ENCODE measurements at places on chromosomes 3 and 15.

DNA sequence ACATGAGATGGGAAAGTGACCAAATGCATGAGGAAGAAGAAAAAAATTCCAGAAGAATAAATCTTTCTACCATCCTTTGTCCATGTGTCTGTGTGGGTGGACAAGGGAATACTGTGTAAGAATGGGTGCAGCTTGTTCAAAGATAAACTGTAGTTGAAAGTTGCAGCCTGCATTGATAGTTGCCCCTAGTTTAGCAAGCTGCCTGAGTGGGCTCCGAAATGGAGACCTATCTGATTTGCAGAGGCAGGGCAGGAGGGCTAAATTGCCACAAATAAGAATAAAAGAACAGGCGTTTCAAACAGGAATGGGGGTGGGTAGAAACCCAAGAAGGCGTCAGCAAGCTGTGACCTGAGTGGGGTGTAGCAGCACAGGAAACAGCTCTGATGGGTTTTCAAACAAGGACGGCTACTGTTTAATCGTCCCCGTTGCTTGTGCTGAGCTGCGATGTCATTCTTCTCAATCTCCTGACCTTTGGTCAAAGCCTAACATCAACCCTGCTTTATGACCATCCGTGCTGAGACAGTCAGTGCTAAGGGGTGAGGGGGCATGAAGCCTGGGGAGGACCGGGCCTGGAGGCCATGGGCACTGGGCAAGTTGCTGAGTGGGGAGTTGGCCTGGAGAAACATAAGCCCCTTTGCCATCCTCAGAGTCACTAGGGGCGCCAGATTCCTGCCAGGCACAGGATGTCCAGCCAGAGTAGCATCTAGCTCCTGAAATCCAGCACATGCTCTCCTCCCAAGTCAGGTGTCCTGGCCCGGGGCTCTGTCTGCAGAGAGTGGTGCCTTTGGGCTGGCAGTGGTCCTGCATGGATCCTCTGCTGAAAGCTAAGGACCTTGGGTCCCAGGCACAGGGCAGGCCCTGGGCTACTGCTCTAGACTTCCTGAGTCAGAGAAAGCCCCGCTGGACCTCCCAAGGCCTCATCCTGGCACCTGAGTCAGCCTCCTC, 19.2 kb upstream of the C15orf39 start:
- no peak for DNase-seq

DNA sequence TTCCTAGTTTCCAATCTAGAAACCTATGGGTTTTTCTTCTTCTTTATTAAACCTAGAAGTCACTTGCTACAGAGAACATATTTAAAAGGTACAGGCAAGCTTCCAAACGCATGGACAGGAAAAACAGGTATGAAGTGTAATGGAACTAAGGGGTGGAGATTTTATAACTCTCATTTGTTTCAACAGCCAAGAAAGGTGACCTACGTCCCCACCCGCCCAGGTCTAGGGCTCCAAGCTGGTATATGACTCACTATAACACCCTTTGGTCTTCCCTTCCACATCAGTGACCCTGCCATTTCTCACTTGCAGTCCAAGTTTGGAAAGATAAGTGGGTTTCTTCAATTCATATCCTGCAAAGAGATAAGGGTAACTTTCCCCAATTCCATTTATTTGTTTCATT, 6.0 kb upstream of the LIPH start:
- no peak for DNase-seq

DNA sequence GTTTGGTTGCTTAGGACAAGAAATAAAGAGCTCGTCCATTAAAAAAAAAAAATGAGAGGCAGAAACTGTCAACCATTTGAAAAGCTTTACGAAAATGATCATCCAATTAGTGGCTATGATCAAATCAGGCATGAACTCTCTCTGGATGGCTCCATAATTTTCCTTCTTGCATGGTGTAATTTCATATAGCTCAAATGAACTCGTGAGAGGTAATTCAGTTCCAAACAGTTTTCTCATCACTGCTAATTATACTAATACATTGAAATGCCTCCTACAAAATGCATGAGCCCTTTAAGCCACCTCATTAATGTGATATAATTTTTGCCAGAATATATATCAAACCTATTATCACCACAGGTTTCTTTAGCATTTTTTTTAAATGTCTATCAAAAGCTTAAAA, 239.5 kb upstream of the MEIS2 start:
- DNase-seq, result no peak

- no peak for DNase-seq
Measured at GRCh38 chr3:67349551-67350174, 304.7 kb downstream of the SUCLG2 start.

DNA sequence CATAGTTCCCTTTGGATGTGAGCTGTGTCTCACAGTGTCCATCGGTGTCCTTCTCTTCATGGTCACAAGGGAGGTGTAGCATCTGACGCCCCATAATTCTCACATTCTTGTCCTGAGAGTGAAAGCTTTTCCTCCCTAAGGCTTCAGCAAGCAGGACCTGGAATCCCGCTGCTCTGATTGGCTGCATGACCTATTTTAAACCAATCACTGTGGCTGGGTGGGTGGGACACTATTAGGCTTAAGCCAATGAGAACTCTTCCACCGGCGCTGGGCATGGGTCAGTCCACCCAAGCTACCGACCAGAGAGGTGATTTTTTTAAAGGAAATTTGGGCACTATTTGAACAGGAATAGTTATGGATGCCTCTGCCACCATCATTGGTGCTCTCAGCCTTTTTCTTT, 385.9 kb downstream of the MFSD1 start:
- no peak for DNase-seq

GRCh38 chr15:57553526-57553925, 38.2 kb upstream of the MYZAP start:
- no peak for DNase-seq

DNA sequence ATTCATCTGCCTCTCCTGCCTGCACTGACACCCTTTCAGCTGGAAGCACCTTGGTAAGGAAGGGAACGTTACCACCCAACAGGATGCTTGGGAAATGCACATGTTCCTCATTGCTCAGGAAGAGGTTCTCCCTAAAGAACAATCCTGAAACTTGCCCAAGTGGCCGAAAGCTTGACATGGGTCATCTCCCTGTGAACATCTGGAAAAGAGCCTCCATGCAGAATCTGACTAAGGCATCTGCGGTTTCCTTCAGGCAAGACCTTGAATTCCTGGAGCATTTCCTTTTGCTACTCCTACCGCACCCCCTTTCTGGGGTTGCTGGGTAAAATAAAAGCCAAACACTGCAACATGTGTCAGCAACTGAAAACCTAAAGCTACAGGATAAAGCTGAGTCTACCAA, 68.7 kb upstream of the SNRK start:
- no peak for DNase-seq

DNA sequence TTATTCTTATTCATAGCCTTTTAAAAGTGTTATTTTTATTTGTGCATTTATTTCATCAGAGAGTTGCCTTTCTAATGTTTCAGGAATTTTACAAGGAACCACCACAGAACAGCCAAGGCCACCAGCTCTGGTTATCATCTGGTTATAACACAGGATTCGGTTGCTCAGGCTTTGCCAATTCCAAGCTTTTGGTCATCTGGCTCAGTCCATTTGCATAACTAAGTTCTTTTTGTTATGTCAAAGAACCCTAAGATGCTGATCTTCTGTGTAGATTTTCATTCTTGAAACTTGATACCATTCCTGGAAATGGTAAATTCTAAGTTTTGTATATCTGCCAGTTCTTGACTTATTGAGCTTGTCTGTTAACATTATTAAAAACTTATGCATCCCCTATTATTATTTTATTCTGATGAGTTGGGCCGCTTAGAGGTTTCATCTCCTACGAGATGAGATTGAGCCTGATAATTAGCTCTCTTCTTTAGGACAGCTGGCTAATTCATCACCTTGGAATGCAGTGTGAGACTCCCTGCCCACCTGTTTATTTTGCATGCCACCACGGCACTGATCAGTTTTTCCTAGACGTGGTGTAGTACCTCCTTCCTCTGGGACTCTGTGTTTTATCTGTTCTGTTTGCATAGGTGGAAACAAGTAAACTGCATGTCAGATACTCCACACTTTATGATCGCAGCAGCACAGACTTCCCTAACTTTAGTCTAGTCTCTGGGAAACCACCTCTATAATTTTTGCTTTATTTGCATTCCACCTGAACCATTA, 264.8 kb downstream of the SLCO3A1 start:
- no peak for DNase-seq

DNA sequence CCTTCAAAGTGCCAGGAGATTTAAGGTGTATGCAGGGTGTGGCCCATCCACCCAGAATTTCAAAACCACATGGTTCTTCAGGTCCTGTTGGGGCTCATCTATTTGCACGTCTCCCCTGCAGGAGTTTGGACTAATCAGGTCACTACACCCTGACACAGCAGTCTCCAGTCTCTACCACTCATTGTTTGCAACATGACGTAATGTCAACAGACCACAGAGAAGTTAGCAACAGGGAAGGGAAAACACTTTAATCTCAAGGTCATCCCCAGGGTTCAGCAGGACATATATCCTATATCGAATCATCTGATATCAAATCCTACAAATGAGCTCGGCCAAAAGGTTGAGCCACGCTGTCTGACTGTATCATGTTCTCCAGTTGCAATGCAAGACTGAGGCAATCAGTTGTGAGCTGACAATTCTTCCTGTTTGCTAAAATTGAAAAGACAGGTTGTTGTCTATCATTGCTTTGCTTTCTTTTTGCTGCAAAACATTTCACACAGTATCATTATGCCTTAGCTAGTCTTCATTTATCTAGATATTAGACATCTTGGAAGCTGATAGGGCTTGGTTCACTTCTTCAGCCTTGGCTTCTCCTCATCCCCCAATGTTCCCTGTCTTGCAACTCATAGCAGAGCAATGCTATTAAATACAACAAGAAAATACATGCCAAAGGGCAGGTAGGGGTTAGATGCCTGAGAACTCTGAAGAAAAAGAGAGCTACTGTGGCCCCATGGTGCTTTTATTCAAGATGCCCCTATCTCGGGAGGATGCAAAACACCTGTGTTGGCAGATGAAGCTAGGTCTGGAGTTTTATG, 13.4 kb upstream of the LEKR1 start:
- no peak for DNase-seq

DNA sequence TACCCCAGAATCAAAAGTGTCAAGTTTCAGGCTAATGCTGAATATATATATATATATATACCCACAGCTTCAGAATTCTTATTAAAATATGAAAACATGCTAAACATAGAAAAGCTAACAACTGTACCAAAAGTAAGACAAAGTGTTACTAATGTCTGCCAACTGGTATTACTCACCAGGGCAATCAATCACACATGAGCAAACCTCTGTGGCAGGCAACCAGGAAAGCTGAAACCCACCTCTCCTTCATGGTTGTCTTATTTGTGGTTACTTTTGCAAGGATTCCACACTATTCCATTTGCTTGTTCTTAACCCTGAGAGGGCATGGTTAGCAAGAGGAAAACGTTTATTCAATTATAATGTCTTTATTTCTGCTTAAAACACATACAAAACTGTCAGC, 512.3 kb upstream of the MDFIC2 start:
- no peak for DNase-seq

- DNase-seq, result no peak
Measured at GRCh38 chr3:27681249-27681748, 40.8 kb downstream of the EOMES start.

- DNase-seq, result no peak
Measured at GRCh38 chr15:22973286-22973685, 6.9 kb downstream of the CYFIP1 start.

- no peak for DNase-seq
Measured at GRCh38 chr3:129058441-129059200, 2.0 kb upstream of the GP9 start.

- DNase-seq, result no peak
Measured at GRCh38 chr3:165459111-165459510, 262.9 kb upstream of the SLITRK3 start.

- no peak for DNase-seq
Measured at GRCh38 chr3:197434830-197435229, 120.9 kb downstream of the BDH1 start.

GRCh38 chr3:32575451-32576113, 4.9 kb upstream of the DYNC1LI1 start:
- no peak for DNase-seq

DNA sequence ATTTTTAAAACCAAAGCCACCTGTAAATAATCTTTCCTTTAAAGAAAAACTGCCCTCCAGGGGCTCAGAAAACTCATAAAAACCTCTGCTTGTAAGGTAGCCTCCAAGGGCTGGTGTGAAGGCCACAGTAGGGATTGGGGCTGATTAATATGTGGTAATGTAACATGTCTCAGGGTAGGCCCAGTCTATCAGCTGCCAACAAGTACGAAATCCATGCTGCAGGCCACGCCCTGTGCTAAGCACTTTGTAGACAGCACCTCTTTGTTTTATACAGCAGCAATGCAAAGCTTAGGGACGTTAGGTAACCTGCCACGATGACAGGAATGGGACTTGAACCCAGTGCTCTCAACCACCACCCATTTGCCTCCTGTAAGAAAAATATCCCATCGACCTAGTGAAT, 65.6 kb upstream of the PRICKLE2 start:
- DNase-seq, result no peak

GRCh38 chr3:53022647-53023046, 23.2 kb downstream of the SFMBT1 start:
- DNase-seq, result no peak

DNA sequence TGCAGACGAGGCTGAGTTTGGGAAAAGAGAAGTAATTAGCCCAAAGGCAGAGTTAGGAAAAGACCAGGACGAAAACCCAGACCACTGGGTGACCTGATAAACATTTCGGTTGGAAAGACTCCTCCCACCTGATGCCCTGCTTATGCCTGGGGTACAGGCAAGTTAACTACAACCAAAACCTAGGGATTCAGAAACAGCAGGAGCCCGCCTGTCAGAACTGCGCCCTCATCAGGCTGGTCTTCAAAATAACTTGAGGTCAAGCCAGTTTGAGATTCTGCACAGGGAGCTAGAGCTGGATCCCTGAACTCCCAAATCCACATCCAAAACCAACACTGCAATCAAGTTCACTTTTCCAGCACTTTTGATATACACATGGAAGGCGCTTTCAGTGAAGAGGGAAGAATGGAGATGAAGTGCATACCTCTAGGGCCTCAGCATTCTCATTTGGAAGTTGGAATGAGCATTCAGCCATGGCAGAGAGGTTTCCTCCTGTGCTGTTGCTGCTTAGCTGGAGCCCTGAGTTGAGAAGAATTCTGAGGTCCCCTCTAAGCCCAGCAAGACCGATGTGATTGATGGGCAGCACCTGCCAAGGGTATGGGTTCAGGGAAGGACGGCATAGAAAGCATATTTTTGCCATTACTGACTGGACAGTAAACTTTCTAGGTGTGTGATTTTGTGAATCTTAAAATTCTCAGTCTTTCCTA, 11.6 kb downstream of the TSEN2 start:
- DNase-seq, result no peak

DNA sequence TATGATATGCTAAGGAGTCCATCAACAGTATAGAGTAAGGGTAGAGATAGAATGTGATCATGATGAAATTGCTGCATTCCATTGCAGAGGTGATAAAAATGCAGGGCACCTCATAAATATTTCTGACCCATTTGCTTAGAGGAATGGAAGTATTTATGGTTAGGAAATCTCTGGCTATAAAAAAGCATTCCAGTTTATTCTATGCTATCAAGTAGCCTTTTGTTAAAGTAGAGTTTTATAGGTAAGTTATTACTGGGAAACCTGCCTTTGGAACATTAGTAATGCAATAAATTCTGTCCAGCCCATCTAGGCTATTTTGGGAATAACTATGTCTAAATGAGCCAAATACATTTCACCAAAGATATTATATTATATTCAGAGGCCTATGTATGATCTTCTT, 19.8 kb upstream of the STRIT1 start:
- no peak for DNase-seq
